ENCODE measurements at places on chromosomes 7 and 10.
A peak's percentile ranks its signal among the peaks of the same experiment; 100 is the strongest.

DNA sequence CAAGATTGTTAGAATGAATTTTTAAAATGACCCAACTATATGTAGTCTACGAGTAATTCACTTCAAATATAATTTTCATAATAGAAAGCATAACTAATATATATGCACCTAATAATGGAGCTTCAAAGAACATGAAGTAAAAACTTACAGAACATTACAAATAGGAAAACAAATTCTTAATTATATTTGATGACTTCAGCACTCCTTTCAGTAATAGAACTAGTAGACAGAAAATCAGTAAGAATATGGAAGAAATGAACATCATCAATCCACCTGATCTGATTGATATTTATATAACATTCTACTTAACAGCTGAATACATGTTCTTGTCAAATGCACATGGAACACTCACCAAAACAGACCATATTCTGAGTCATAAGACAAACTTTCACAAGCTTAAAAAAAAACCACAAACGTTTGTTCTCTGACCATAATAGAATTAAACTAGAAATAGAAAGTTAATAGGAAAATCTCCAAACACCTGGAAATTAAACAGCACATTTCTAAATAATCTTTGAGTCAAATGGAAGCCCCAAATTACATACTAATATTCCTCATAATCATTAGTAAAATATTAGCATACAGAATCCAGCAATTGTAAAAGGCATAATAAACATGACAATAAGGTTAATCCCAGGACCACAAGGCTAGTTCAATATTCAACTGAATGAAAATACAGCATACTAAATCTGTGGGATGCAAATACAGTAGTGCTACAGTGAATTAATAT is 48.0 kb downstream of the BRAF start:
- no peak for DNase-seq

GRCh38 chr10:117472872-117473271 is 69.7 kb upstream of the EMX2 start:
- DNase-seq = no peak

GRCh38 chr7:148044173-148044572 is 546.4 kb upstream of the C7orf33 start:
- peak; percentile 99 for DNase-seq

DNA sequence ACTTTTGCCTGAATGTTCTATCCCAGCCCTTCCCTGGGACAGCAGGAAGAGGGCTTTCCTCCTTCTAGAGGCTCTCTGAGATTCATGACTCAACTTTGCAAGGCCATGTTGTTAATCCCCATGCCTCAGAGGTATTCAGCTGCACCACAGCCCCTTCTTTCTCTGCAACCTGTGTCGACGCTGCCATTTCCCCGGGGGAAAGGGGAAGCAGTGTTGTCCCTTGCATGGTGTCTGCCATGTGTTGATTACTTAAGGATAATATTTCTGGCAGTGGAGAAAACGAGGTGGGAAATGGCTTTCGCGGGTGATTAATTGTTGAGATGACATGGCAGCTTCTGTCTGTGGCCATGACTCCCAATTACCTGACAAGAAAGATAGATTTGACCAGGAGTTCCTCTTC is 133.1 kb downstream of the SORCS3 start:
- peak; percentile 29 for DNase-seq

- peak; percentile 93 for DNase-seq
Measured at GRCh38 chr7:76260171-76260703, 42.2 kb upstream of the HSPB1 start.

DNA sequence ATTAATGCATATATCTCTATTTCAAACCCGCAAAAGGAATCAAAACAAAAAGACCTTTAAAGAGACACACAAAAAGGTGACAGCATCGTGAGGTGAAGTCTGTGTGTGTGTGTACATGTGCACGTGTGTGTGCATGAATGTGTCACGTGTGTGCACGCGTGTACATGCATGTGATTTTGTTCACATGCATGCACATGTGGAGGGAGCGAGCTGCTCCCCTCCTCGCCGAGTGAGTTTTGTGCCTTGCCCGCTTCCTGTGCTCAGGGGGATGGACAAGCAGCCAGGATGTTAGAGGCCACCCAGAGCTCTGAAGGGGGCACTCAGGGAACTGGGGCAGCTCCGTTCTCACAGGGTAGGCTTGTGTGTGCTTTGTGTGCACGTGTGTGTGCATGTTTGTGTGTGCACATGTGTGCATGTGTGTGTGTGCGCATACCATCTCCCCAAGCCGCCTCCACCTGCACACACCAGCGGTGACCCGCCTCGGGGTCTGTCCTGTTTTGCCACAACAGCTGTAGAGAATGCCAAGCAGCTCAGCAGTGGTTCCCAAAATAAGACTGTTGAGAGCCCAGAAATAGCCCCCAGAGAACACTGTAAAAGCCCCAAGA is 191.2 kb downstream of the PTPRN2 start:
- no peak for DNase-seq

- peak; percentile 31 for DNase-seq
Measured at GRCh38 chr7:80640846-80641245, 2.4 kb downstream of the CD36 start.

GRCh38 chr7:82674268-82674667 is 230.7 kb upstream of the CACNA2D1 start:
- DNase-seq = no peak

GRCh38 chr10:21313691-21314090 is 211.8 kb downstream of the SKIDA1 start:
- no peak for DNase-seq

- DNase-seq = peak; percentile 62
Measured at GRCh38 chr10:99612167-99612831, 7.9 kb downstream of the SLC25A28 start.

Measured in NCI-H69 (cell line).